ENCODE measurements at places on chromosomes 6 and 20.
A peak's percentile ranks its signal among the peaks of the same experiment; 100 is the strongest.

DNA sequence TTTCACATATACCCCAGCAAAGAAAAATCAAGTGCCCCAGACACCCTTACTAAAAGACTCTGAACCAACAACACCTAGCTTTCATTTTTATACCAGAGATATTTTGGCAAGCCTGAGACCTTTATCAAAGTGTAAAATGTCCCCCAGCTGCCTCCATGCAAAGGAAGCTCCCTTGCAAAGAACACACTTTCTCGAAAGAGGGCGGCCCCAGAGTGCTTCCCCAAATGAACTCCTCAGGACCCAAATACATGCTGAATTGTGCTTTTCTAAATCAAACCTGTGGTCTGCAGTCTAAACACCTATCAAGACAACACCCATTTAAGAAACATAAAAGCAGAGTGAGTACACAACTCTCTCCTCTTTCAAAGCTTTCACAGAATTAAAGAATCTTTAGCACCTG lies 490 bp downstream of the IPCEF1 start:
- no peak for DNase-seq

GRCh38 chr6:42958125-42958524 lies 2.4 kb upstream of the GNMT start:
- DNase-seq = no peak

- peak; percentile 59 for DNase-seq
These were observed 159.9 kb downstream of the OR2B2 start for GRCh38 chr6:27752038-27752885.

- DNase-seq = peak; percentile 62
These were observed 41.9 kb upstream of the SUPT3H start for GRCh38 chr6:45419571-45420082.

DNA sequence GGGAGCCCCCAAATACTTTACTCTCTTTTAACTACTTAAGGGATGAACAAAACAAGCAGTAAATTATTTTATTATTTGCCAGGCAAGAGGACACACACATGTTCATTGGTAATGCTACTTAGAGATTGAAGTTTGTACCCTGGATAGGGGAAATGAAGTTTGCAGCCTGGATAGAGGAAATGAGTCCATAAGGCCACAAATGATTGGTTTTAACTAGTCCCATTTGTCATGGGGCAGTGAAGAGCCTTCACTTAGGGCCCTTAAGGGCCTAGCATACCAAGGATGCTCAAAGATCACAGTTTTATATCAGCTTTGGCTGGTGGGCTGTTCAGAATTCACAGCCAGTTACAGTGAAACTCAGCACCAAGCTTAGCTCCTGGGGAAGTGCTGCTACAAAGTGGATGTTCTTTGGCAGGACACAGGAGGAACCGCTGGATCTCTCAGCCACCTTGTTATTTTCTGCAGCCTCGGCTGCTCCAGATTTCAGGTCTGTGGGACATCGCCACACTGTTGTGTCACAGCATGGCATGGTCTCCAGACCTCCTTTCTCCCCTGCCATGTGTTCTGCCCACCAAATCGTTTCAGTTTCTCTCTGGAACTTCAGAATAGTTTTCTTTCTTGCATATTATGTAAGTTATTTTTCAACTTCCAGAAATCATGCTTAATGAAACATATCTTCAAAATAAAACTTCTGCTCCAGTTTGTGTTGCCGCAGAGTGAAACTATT lies 41.8 kb downstream of the NCOA7 start:
- DNase-seq = no peak

- DNase-seq = no peak
These were observed 12.4 kb downstream of the SCML4 start for GRCh38 chr6:107811591-107812218.

GRCh38 chr20:16423311-16424212 lies 149.7 kb downstream of the KIF16B start:
- DNase-seq = no peak

GRCh38 chr20:41462372-41463161 lies 95.9 kb upstream of the EMILIN3 start:
- DNase-seq = no peak

DNA sequence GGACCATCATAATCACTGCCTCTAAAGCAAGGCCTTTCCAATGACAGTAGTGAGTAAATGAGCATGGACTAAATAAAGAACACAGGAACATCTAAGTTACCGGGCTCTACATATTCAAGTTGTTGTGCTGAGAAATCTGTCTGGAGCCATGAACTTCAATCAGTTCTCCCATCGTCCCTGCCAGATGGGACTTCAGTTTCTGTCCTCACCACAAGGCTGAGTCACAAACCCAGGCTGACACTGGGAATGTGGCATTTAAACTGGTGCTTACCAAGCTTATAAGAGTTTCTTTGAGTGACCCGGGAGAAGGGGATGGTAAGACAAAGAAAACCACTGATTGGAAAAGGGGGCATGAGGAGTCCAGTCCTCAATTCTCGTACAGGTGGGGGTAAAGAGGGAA lies 497.0 kb downstream of the MAFB start:
- no peak for DNase-seq

- no peak for DNase-seq
These were observed 107.7 kb downstream of the SCP2D1 start for GRCh38 chr20:18921291-18921690.
